ENCODE measurements at places on chromosomes 13 and 19.
A peak's percentile ranks its signal among the peaks of the same experiment; 100 is the strongest.

DNA sequence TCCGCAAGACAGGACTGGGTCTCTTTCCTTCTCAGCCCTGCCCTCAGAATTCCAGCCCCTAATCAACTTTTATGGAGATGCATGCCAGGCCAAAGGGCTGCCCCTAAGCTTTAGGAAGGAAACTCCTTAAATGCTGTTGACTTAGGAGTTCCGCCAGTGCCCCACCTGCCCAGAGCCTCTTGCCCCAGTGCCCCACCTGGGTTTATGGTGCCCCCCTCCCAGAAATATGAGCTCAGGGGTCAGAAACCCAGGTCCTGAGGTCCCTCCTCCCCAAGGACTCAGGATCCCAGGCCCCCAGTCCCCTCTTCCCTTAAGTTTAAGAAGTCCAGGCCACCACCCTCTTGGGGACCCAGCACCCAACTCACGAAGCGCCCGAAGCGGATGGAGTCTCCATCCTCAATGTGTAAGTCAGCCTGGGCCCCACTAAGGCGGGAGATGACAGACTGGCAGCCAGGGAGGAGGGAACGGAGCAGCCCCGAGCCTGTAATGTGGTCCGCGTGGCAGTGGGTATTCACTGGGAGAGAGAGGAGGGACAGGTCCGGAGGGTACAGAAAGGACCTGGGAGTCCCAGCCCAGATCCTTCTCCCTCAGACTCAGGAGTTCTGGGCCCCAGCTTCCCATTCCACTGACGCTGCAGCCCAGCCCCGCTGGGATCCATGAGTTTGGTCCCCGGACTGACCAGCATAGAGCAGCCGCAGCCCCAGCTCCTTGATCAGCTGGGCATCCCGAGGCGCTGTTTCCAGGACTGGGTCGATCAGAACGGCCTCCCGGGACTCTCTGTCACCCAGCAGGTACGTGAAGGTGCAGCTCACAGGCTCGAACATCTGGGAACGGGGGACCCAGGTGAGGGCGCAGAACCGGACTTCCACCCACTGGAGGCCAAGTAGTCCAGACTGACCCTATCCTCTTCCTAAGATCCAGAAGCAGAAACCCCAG lies 897 bp downstream of the ETHE1 start:
- DNase-seq: no peak

GRCh38 chr13:58843567-58843966 lies 1212.0 kb downstream of the PCDH17 start:
- DNase-seq: no peak

- no peak for DNase-seq
Observed at GRCh38 chr19:49217382-49217781, 59.8 kb downstream of the TRPM4 start.

DNA sequence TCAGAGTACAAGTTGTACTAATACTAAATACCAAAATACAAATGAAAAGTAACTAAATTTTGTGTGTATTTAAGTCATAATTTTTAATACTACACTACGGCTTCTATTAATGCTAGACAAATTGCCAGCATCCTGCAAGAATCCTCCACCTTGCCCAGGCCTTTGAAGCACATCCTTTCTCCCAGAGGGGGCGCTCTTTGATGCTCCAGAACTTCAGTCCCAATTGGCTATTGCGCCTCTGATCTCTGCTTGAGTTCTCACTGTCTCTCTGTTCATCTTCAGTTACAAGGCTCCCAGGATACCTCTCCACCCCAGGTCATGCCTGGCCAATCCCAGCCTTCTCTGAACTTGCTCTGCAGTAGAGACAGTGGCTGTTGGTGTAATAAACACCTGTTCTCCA lies 141.0 kb downstream of the DCLK1 start:
- DNase-seq: no peak

DNA sequence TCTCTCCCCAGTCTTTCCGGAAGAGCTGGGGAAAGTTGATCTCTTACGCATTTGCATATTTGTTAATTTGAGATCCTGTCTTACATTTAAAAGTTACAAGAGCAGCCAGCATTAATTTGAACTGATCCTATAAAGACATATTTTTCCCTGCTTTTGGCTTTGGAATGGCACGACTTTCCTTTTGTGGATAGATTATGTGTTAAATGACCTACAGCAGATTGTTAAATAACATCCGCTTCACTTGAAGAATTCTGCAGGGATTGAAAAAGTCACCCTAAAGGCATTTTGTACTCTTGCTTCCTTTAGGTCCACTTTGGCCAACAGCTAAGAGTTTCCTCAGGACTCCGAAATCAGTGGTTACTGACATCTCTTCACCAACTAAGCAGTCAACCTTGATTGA lies 334.0 kb downstream of the TBC1D4 start:
- DNase-seq: no peak

DNA sequence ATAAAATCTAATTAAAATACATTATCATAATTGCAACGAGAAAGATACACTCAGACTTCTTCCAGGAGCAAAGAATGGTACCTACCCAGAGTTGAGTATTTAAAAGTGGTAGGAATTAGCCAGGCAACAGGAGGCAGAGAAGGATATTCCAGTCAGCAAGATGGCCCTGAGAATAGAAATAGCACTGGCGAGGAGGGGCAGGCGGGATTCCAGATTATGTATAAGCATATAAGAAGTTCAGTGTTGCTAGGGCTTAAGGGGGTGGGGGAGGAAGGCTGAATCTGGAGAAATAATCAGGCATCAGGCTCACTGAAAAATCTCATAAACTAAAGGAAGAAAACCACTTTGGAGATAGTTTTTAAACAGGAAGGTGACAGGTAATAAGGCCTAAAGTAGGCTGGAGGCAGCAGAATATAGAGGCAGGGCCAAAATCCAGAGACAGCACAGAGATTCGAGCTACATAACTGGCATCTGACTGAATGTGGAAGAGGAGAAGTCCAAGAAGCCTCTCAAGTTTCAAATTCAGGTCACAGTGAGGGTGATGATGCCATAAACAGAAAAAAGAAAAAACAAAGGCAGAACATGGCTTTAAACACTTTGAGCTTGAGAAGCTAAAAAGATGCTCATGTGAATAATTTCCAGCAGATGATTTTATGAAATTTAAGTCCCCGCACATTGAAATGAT lies 7.5 kb downstream of the KPNA3 start:
- no peak for DNase-seq

DNA sequence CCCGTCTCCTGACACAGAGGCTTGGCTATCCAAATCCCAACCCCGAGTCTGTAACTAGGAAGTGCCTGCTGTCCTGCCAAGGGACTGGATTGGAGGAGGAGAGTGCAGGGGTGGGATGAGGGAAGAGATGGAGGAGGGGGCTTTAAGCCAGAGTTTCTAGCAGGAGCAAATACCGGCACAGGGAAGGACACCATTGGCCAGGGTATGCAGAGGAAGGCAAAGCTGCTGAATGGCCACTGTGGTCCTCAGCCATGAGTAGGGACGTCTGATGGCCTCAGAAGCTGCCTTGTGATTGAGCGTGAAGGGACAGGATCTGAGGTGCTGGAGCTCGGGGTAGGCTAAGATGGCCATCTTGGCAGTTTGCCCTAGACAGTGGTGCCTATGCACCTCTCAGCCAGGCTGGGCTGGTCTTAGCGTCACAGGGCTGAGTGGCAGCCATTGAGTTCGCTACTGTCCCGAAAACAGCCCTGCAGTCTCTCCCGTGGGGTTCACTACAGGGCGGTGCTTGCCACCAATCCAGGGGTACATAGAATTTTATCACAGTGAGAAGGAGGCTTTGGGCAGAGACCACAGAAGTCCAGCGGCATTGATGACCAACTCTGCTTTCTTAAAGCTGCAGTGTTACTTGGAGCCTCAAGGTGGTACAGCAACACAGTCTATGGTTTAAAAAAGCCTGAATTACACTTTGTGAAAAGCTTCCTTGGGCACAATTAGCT lies 61.8 kb downstream of the AKAP11 start:
- peak; percentile 2 for DNase-seq

DNA sequence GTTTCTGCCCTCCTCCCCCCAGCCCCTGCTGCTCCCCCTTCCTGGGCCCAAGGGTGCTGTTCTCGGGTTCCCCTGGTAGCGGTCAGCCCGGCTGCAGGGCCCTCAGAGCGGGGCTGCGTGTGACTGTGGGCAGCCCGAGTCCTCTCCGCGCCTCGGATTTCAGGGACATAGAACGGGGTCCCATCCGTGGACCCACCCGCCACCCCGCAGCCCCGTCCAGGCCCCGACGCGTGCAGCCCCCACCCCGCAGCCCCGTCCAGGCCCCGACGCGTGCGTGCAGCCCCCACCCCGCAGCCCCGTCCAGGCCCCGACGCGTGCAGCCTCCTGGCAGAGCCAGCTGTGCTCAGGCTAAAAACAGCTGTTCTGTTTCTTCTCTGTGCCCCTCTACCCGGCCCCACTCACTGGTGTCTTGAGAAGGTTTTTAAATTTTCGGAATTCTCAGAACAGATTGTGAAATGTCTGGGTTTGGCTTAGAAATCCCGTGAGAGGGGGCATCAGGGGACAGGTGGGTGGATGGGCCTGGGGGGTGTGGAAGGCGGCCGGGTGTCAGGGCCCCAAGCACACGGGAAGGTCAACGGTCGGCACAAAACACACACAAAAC lies 5.5 kb upstream of the PRTN3 start:
- DNase-seq: no peak

- DNase-seq: no peak
Observed at GRCh38 chr13:112194167-112194530, 127.2 kb downstream of the SOX1 start.

All from NCI-H748 treated with DMSO at 0.1 percent for 48 hours (cell line).